ENCODE measurements at places on chromosomes 13 and 19. TPM values are rescaled to one million over a fixed set of nuclear protein-coding genes. Genes with fewer than 3 reads are reported as not detected.

DNA sequence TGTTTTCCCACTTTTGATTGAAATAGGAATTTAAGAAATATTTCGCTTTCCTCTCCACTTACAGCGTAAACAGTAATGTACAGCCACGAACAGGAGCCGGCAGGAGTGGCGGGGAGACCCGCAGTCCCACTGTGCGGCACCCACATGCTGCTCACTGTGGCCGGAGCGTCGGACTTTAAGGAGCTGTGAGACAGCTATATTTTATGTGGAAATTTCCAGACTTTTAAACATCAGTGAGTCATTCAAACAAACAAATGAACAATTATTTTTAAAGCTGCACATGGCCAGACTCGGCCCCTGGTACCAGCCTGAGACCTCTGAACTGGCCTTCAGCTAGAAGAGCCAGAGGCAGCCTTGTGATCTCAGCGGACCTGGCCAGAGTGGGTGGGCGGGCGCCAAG, 52.5 kb downstream of the CRYL1 start:
- no peak for DNase-seq

DNA sequence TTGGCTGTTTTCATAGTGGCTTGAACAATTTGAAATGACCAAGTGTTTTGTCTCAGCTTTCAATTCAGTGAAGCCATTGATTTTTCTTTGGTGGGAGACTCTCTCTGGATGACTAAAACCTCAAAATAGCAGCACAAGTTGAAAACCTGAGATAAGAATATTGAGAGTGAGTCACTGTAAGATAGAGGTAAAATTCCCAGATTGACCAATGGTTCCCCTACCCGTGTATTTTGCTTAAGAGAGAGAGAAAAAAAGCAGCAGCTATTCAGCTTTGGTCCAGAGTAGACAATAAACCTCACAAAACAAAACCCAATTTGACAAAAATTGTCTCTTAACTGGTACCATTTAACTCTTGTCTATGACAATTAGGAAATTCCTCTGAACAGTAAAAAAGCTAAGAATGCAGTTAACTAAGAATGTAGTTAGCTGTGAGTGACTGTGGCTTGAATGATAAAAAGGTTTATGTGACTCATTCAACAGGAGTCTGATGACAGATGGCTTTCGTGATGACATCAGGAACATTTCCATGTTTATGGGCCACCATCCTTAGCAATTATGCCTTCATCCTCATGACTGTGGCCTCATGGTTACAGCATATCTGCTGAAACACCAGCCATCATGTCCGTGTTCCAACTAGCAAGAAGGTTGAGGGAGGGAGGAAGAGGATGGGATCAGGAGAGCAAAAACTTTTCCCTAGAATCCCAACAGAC, 356.9 kb downstream of the NDFIP2 start:
- no peak for DNase-seq

GRCh38 chr13:98893371-98893770, 84.5 kb downstream of the DOCK9 start:
- DNase-seq: no peak

DNA sequence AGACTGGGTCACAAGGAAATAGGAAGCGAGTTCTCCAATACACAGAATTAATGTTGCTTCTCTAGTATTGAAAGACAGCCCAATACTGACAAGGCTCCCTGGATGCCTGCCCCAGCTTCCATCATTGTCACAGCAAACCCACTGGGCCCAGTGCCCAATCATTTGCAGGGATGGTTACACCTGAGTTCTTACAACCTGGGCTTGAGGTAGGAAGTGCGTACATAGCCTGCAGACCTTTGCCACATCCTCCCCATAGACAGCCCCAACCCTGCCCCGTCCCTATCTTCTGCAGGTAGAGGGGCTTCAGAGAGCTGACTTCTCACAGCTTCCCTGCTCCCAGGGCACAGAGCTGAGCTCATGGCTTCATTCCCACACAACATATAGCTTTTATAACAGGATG, 108.1 kb upstream of the UBL3 start:
- DNase-seq: no peak

DNA sequence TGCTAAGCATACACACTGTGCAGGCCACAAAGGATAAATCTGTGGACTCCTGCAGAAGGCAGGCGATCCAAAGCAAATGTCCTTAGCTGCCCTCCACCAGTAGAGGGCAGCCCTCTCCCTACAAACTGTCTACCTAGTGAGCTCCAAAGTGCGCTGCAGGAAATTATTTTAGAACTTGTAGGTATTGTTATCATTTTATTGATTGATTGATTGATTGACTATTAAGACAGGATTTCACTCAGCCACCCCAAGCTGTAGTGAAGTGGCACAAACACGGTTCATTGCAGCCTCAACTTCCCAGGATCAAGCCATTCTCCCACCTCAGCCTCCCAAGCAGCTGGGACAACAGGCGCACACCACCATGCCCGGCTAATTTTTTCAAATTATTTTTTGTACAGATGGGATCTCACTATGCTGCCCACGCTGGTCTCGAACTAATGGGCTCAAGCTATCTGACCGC, 37.3 kb downstream of the RNF6 start:
- peak; percentile 39 for DNase-seq

GRCh38 chr13:26485288-26485687, 72.2 kb upstream of the WASF3 start:
- no peak for DNase-seq

DNA sequence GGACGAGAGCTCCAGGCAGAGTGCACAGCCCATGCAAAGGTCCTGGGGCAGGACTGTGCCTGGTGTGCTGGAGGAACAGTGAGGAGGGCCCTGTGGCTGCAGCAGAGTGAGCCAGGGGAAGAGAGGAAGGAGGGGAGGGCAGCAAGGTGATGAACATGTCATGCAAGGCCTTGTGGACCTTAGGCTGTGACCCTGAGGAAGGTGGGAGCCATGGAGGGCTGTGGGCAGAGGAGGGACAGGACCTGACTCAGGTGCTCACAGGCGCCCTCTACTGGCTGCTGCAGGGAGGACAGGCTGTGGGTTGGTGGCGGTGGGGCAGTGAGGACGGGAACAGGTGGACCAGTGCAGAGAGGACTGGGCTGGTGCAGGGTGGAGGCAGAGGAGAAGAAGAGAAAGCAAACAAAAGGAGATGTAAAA, 170.3 kb downstream of the PTPRS start:
- DNase-seq: no peak

DNA sequence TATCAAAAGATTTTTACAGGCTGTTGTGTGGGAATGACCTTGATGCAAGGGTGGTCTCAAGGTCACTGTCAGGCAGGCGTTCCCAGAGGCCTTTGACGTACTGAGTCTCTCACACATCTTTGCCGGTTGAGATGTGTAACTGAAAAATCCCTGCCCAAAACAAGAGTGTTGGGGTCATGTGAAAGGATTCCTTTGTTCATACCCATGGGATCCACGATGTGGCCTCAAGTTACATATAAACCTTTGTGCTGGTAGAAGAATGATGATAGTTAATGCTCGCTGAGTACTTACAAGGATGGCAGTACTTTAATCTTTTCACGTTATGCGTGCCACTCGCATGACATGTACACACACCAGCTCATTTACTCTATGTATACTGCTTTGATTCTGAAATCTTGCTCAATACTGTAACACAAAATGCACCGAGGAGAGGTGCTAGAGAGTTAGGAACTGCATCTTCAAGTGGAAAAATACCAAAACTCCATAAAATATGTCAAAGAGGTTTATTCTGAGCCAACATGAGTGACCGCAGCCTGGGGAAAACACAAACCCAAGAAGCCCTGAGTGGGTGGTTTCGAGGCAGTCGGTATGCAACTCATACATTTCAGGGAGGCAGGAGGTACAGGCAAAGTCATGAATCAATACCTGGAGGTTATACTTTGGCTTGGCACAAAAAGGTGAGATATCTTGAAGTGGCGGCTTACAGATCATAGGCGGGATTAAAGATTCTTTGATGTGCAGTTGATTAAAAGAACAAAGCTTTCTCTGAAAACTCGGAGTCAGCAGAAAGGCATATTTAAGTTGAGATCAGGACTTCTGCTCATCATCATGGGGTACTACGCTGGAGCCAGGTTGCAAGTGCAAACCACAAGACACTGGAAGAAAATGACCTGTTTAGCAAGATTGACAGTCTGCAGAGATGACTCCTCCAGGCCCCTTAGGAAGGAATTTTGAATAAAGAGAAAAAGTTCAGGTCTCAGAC, 87.4 kb upstream of the ARHGEF7 start:
- no peak for DNase-seq

DNA sequence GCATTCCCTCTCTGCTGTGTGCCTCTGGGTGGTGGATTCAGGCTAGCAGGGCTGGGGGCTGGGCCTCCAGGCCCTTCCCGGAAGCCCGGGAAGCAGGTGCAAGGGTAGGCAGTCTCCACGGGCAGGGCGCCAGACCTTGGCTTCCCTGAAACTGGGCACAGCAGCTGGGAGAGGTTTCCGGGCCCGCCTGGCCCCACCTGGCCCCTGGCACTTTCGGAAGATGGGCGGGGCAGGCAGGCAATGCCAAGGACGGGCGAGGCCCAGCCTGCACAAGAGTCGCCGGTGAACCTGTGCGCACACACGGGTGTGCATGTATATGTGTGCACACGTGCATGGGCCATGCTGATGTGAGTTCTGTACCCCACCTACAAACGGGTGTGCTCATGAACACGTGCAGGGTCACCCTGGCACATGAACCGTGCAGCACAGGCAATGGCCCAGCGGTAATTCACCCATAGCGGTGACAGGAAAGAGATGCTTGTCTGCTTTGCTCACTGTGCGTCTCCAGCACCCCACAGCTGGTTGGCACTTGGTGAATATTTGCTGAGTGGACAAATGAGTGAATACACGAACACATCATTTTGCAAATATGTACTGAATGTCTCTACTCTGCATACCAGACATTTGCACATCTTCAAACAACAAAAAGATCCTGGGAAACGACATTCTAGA, 15.3 kb downstream of the GADD45B start:
- DNase-seq: no peak

DNA sequence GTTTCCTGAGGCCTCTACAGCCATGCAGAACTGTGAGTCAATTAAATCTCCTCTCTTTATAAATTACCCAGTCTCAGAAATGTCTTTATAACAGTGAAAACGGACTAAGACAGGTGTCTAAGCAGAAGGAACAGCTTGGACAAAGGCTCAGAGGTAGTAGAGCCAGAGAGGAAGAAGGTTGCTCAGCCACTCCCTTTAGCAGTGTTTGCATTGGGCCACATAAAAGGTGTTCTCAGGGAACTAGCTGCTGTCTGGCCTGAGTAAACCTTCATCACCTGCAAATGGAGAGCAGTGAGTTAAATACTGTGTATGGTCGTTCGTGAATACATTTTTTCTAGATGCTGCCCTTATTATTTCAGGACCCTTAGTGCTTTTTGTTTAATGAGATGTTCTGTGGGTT, 383.4 kb downstream of the EFNB2 start:
- no peak for DNase-seq

The SCEL gene
- total RNA-seq: 0.07 TPM

The VAV1 gene
- 20.6 TPM for total RNA-seq

The ZNF575 gene
- total RNA-seq: 1.9 TPM

The ICAM4 gene
- not detected for total RNA-seq

The NR1H2 gene
- total RNA-seq: 40.3 TPM

The MEIOSIN gene
- 2.1 TPM for total RNA-seq

The RAB3A gene
- total RNA-seq: 10.6 TPM

The ZNF442 gene
- total RNA-seq: not detected

The ZNF471 gene
- not detected for total RNA-seq

The SIGLEC5 gene
- total RNA-seq: not detected
